ENCODE measurements at places on chromosomes 7 and 10.

GRCh38 chr10:129759214-129760002 is 204.7 kb downstream of the EBF3 start:
- DNase-seq: no peak

- DNase-seq: no peak
Observed at GRCh38 chr7:54995610-54996363, 23.0 kb upstream of the EGFR start.

DNA sequence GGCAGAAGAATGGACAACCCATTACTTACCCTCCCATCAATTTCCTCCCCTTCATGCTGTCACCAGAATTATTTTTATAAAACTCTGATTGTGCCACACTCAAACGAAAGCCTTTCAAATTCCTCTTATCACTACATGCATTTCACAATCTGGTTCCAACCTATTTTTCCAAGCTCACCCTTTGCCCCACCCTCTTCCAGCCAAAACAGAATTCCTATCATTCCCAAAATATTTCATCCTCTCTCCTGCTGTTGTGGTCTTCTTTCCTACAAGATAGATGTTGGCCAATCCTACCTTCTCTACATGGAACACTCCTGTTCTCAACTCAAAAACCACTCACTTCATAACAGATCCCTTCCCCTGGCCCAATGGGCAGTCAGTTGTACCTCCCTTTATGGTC is 111.5 kb downstream of the ELAPOR2 start:
- DNase-seq: no peak

DNA sequence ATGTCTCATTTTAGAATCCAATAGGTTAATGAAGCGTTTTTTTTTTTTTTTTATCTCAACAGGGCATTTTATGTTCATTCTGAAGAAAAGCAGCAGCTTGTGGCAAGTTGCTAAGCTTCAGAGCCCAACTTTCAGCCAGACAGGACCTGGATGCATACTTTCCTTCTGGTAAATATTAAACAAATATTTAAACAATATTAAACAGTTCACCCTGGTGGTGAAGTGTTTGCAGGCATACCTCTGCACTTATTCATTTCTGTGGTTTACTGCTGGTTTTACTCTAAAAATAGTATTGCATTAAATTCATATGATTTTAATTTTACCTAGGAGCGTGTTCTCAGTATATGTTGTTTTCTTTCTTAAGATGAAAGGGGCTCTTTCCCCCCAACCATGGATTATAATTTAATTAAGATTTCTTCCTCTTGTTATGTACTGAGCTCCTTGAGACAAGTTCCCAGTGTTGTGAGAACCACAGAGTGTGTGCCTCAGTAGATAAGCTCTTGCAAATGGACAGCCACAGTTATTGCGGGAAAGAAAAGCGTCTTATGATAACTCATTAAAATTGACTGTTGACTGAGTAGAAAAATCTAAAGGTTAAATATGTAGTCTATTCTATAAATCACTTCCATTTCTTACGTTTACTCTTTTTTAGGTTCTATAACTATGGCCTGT is 155.8 kb downstream of the MALRD1 start:
- DNase-seq: no peak

DNA sequence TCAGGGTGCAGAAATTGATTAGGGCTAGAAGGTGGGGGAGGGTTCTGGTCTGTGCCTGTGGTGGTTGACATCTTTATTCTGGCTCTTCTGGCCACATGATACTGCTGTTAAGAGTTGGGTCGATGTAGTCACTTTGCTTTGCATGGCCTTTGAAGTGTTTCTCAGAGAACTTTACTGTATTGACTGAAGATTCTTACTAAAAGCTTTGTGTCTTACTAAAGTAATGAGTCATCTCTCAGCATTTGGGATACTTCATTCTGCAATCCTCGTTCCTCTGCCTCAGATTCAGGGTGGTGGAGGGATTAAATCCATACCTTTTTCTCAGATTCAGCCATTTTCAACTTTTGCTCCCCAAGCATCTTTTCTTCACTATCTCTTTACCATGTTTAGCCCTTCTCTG is 38.6 kb downstream of the STEAP4 start:
- DNase-seq: no peak

DNA sequence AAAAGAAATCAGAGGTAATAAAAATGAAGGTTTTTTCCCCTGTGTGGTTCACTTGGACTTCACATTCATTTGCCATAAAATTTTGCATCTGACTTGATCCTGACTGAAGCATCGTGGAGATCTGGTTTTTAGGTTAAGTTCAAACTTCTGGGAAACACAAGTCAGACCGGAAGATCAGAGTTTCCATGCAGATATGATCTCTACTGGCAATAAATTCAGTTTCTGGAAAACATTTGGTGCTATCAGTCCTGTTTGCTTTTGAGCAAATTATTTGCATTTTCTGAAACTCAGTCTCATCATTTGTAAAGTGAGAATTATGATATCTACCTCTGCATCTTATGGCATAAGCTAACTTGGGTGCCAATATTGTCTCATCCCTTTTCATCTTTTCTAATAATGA is 81.3 kb upstream of the KCNMA1 start:
- DNase-seq: no peak

DNA sequence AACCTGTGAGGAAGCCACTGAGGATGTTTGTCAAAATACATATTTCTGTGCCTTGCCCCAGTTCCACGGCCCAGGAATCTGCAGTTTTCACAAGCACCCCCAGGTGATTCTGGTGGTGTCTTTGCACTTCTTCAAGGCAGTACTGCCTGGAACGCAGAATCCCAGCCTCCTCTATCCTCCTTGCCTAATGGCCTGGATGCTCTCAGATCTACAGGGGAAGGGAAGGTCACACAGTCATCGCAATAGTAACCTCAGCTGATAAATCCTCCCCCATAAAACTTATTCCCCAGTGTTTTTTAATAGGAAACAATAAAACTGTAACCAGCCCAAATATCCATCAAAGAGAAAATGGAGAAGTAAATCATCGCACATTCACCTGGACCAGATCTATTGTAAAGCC is 78.3 kb downstream of the EGFR start:
- no peak for DNase-seq

DNA sequence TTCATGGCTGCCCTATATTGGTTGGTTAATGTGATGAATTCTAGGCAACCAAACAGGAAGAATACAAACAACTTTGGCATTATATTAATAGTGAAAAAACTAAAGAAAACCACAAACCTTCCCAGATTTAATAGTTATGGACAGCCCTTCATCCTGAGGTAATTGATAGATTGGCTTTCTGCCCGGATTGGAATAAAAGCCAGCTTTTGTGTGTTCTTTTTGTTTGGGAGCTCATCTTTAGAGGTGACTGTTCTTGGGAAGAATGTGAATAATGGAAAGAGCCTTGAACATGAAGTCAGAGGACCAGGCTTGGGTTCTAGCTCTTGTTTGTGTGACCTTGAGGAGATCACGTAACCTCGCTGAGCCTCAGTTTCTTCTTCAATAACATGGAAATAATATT is 92.3 kb downstream of the VTI1A start:
- no peak for DNase-seq

GRCh38 chr7:42269161-42269560 is 32.2 kb upstream of the GLI3 start:
- no peak for DNase-seq

DNA sequence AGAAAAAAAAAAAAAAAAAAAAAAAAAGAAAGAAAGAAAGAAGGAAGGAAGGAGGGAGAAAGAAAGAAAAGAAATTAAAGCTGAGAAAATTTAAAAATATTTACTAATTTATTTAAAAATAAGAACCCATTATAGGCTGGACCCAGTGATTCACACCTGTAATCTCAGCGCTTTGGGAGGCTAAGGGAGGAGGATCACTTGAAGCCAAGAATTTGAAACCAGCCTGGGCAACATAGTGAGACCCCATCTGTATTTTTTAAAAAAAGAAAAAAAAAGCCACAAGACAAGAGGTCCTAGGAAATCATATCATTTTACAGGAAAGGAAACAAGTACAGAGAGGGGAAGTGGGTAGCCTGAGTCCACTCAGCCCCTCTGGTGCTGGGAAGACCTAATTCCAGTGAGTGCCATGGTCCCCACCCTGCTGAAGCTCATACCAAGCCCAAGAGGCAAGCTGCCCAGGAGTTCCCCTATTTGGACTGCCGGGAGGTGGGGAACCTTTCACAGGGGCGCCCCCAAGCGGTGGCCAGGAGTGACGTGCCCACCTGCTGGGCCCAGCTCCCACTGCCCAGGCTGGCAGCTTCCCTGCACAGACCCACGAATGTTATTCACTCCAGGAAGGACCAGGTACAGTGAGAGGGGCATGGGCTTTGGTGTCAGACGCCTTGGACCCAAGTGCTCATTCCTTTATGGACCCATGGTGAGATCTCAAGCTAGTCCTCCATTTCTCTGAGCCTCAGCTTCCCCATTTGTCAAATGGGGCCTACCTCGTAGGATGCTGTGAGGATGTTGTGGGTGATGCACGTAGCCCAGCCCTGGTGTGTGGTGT is 133.6 kb downstream of the ZMIZ1 start:
- DNase-seq: no peak

DNA sequence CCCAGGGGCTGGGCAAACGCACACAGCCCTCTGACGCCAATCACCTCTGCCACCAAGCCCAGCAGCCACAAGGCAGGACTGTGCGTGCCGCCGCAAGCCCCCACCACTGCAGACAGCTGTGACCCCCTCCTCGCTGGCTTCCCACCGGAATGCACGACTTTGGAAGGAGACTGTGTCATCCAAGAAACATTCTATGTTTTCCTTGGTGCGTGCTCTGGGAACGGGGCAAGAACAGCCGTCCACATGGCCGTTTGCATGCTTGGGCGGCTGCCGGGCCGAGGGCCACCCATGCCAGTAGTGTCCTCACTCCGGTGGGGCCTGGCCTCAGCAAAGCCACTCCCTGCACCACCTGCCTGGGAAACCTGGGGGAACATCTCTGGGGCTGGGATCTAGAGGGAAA is 17.6 kb upstream of the ELN start:
- no peak for DNase-seq

GRCh38 chr7:69411018-69411417 is 187.3 kb upstream of the AUTS2 start:
- no peak for DNase-seq

GRCh38 chr7:38335128-38335491 is 61.7 kb upstream of the TARP start:
- DNase-seq: no peak

DNA sequence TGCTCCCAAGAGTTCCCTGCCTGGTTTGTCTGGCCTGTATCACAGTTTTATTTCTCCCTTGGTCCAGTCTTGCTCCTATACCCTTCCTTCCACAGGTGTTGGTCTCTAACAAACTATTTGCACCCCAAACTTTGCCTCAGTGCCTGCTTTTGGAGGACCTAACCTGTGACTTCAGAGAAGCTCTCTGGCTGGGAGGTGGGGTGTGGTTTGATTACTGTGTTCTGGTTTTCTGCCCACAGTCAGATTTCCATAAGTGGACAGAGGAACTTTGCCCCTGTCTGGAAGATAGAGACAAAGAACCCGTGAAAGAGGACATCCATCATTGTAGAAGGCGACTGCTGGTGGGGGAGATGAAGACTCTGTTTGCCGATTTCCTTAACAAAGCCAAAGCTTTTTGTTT is 55.8 kb upstream of the TRIL start:
- DNase-seq: no peak

DNA sequence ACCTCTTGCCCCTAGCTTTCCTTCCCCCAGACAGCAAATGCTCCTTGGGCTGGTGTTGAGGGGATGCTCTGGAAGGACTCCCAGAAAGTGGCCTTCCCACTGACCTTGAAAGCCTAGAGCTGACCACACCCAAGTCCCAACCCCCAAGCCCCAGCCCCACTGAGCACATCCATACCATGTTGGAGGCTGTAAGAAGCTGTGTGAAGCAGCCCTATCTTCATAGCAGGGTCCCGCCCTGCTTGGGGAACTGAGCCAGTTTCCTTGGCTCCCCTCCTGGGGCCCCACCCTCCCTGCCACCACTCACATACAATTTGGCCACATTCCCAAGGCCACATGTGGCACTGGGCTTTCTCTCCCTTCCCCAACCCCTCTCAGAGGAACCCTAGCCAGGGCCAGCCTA is 72.3 kb upstream of the CACUL1 start:
- no peak for DNase-seq

DNA sequence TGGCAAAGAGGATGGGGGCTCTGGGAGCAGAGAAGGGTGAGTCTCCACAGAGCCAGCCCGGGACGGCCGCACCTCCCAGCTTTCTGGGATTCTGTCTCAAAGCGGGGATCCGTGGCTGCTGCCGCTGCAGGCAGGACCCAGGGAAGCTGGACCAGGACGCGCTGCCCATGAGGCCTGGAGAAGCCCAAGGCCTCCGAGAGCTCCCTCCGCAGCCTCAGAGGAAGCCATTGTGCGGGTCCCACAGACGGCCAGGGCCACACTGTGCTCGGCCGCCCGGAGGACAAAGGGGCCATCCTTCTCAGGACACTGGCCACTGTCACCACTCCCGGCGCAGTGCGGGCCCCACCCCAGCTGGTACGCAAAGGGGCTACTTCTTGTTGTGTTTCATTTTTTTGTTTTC is 79.3 kb upstream of the PDGFA start:
- DNase-seq: no peak

- no peak for DNase-seq
Observed at GRCh38 chr7:134931487-134931886, 54.8 kb upstream of the AGBL3 start.

- no peak for DNase-seq
Observed at GRCh38 chr10:43962346-43963191, 313.9 kb upstream of the ZNF32 start.

DNA sequence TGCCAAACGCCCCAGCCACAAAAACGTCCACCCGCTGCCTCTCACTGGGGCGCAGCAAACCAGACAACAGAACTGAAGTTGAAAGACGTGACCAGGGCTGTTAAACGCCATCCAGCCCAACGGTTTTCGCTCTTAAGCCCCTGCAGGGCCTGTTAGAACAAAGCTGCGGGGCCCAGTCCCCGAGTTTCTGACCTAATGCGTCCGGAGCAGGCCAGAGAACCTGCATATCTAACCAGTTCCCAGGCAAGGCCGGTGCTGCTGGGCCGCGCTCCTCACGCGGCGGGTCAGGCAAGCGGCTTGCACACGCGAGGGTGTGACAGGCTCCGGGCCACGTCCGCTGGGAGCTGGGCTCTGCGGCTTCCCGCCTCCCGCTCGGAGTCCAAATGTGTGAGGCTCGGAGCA is 87.0 kb downstream of the PTPRN2 start:
- DNase-seq: no peak

DNA sequence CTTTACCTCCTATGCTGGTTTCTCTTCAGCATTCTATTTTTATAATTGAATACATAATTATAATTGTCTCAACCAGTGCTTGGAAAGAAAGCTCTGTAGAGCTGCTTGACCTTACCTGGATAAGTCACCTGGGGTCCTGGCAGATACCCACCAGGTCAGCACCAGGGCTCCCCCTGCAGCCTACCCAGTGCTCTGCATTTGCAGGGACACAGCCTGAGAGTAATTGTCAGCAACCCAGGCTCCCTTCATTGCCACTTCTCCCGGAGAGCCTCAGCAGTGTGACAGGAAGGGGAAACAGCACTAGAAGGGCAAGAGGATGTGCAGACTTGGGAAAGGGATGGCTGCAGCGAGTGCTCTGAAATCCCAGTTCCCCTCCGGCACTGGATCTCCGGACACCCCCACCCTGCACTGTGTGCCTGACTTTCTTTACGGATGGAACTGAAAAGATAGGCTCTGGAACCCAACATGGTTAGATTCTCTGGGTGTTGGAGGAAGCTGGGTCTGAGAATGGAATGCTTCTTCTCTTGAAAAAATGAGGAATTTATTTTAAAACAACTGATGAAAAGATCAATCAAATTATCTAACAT is 11.4 kb upstream of the PAX4 start:
- DNase-seq: no peak

GRCh38 chr10:121250995-121251764 is 347.1 kb downstream of the FGFR2 start:
- no peak for DNase-seq
